ENCODE measurements at places on chromosomes 1 and 21.
A peak's percentile ranks its signal among the peaks of the same experiment; 100 is the strongest.

- no peak for DNase-seq
These were observed 36.3 kb downstream of the ACTL8 start for GRCh38 chr1:17791480-17791879.

DNA sequence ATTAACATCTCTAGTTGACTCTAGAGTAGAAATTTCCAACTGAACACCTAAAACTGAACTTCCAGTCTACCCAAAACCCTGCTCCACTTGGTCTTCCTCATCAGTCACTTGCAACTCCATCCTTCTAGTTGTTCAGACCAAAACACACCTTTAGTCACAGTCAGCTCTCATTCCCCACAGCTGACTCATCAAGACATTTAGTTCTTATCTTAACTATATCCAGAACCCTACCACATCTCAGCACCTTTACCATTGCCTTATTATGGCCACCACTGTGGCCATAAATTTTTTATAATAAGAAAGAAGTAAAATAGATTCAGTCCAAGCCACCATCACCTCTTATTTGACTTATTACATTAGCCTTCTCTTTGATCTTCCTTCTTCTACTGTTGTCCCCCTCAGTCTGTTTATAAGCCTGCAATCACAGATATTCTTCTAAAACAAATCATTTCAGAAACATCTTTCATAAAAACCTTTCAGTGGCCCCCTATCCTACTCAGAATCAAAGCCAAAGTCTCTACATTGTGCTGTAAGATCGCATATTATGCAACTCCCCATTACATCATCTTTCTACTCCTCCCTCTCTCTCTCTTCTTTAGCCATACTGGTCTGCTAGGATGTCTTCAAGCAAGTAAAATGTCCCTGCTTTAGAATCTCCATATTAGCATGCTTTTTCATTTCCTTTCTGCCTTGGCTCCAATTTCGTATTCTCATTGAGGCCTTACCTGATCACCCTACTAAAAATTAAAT, 275.9 kb downstream of the LRRC40 start:
- DNase-seq, result no peak

- no peak for DNase-seq
These were observed 8.2 kb upstream of the GLRX2 start for GRCh38 chr1:193113258-193113991.

DNA sequence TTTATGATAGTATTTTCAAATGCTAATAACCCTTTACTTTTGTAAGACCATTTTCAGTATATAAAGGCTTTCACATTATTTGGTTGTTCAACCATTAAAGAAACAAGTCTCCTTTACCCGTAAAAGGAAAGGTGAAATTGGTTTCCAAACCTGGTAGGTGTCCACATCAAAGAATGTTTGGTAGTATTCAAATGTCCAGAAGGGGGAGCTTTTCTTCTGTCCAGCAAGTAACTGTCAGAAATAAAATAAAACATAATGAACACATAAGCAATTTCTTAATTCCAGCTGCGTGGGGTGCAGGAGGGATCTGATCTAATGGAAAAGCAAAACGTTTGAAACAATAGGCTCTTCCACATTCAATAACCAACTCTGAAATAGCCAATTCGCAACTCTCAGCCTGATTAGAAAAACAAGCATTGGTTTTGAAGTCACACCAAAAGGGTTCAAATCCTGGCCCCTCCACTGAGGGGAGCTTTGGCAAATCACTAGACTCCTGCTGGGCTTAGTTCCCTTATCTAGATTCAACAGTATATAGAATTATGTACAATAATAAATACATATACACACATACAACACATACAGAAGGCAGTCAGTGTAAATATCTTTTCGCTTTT, 11.0 kb downstream of the YIPF1 start:
- DNase-seq, result peak; percentile 25

- DNase-seq, result no peak
These were observed 42.9 kb upstream of the CD2 start for GRCh38 chr1:116711263-116711840.

DNA sequence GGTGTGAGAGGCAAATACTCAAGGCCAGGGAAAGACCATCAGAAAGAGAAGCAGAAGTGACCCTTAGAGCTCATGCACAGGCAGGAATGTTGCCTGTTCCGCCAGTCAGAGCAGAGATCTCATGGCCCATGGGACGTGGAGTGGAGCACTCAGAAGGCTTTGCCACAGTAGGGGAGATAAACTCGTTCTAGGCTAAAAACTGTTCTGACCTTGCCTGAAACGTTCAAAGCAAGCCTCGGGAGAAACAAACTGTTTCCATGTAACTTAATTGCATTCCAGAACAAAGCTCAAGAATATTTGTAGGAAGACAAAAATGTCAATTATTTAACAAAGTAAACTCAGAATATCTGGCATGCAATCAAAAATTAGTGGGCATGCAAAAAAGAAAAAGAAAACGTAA, 20.7 kb upstream of the SLC19A1 start:
- no peak for DNase-seq

DNA sequence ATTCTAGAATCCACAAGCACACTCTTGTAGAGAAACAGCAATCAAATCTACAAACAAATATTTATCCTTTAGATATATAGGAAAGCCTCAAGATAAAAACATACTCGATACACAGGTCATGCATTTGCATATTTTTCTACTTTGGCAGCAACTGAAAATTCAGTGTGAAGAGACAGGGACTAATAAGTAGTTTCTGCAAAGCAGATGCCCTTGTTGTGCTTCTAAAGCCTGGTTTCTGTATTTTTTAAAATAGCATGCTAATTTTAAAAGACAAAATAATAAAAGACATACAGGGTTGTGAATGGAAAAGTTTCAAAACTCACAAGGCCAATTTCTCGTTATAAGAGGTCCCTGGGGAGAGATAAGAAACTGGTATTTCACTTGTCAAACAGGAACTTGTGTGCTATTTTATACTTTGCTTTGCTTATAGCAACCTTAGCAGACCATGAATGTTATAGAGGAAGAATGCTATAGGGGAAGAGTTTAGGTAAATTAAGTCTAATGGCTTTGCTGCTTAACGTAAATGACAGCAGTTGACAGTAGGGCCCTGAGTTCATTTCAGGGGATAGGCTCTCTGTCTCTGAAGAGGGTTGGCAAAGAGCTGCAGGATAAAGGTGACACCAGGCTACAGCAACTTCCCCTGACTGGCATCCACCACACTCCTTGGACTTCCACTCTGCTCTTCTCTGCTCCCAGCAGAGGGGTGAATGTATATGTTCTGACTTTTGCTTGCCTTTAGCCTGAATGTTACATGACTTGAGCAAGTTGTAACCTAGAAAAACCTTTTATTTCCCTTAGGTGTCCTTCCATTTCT, 9.4 kb upstream of the RGS13 start:
- no peak for DNase-seq

GRCh38 chr1:62237361-62237760, 42.7 kb downstream of the L1TD1 start:
- no peak for DNase-seq

GRCh38 chr1:155250246-155250632, 5.0 kb downstream of the ENTREP3 start:
- no peak for DNase-seq

DNA sequence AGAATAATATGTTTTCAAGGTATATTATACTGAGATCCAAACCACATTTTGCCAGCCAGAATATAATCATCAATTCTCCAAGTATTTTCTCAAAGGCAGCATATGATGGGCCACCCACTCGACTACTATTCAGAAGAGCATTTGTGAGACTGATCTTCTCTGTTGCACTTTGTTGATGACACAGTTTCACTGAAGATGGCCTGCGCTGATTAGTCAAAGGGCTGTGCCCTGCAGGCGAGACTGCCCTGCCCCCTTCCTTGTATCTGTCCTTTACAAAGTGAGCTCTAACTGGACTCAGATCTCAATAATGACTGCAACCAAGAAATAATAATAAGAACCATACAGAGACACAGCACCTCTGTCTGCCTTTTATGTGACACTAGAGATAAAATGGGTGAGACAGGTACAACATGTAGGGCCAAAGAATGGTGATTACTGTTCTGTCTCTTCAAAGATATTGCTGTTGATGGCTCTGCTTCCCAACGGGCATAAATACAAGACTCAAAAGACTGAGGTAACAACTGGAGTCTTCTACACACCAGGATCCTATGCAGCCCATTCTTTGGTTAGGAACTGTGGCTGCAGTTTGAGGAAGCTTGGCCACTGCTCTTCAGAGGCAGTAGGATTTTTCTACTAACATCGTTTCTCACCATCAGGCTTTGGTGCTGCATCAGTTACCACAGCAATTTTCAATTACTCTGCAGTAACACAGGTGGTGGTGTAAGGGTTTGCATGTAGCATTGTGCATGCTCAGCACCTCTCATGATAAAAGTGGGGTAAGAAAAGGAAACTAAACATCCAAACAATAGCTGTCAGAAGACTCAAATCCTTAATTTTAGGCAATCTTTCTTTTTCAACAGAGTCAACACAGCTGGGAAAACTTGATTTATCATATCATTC, 481.1 kb downstream of the PTBP2 start:
- DNase-seq, result no peak

DNA sequence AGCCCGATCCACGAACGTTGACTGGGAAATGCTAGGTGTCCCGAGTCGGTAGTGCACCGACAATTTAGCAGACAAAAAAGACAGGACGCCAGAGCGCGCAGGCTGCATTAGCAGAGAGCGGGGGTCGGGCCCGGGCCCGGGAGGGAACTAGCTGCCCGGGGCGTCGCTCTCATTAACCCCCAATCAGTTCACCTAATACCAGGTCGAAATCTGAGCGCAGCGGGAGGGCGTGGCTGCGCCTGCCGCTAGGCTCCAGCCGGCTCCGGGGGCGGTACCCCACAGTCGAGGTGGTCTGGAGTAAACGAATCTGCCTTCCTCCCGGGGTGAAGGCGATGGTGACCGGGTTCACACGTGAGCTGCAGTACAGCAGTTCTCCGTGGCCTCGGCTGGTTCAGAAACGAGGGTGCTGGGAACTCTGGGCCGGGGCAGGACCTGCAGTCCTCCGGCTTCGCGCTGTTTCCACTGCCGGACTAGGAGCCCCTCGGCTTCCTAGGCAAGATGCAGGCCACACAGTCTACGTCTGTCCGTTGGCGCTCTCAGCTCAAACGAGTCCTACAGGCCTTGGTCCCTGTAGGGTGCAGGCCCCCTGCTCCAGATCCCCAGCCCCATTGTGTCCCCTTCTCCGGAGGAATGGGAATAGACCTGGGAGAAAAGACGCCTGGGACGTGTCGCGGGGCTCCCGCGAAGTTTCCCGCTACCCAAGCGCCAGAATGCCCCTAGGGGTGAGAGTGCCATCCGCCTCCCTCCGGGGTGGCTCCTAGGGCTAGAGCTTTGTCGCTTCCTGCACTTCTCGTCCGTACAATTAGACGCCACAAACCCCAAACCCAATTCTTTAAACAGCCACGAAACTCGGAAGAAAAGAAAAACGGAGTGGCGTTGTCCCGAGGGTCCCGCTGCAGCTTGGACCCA, 2.0 kb downstream of the GFI1 start:
- DNase-seq, result peak; percentile 70

DNA sequence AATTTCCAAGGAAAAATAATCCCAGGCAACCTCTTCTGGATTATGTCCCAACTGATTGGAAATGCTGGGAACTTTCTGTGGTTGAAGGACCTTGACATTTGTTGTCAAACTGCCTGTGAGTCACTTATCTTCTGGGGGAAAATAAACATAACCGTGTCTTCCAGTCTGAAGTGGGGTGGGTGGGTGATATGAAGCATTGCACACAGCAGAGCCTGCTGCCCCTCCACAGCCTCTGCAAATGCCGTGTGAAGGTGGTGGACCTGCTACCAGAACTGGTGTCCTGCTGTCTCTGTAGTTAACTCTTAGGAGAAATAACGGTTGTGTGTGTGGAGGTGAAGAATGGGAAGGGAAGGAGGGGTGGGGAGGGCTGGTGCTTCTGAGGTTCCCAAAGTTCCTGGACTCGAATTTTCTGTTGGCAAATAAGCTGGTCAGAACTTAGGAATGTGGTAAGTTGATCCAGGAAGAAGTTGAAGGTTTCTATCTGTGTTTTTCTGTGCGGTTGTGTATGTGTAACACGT, 23.2 kb downstream of the GALNT2 start:
- no peak for DNase-seq

DNA sequence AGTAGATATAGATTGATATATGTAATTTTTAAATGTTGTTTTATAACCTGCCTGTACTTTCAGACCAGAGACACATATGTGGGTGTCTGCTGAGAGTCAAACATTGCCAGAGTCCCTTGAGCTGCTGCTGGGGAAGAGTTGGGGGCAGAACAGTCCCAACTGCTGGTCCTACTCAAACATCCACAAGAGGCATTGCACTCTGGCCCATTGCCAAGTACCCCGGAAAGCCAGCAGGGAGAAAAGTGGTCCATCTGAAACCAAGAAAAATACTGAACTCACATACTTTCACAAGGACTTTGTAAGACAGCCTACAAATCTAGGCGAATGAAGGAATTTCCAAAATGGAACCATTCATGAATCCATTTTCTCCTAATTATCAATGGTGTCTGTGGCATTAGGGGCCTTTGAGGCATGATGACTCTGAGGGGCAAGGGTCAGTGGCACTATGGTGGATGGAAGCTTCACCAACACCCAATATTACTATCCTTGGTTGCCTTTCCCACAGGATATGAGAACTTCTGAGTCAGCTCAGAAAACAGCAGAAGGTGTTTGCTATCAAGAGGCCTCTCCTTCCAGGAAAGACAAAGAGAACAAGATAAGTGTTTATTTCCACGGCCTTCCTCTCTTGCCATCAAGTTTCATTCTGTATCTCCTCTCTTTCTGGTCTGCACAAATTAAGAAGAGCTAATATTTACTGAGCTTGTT, 7.3 kb upstream of the TBX15 start:
- no peak for DNase-seq
